ENCODE measurements at places on chromosomes 7 and 10.

DNA sequence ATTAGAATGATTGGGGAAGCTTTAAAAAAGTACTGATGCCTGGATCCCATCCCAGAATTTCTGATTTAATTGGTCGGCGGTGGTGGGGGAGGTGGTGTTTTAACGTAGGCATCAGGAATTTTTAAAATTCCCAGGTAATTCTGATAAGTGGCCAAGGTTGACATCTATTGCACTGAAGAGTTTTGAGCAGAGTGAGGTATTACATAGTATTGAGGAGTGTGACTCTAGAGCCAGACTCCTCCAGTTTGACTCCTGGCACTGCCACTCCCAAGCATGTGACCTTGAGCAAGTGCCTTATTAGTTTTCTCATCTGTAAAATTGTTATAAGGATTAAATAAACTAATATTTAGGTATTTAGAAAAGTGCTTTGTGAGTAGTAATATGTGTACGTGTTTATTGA is 6.2 kb downstream of the PLEKHA1 start:
- no peak for DNase-seq

DNA sequence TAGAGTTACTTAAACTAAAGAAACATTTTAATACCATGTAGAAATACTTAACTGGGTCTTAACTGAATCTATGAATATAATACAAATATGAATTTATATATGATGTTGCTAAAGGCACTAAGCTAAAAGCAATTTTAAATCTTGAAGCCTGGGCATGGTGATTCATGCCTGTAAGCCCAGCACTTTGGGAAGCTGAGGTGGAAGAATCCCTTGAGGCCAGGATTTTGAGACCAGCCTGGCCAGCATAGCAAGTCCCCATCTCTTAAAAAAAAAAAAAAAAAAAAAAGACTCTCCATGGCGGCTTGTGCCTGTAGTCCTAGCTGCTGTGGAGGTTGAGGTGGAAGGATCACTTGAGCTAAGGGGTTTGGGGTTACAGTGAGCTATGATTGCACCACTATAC is 95.3 kb downstream of the CCSER2 start:
- DNase-seq: peak; percentile 63

DNA sequence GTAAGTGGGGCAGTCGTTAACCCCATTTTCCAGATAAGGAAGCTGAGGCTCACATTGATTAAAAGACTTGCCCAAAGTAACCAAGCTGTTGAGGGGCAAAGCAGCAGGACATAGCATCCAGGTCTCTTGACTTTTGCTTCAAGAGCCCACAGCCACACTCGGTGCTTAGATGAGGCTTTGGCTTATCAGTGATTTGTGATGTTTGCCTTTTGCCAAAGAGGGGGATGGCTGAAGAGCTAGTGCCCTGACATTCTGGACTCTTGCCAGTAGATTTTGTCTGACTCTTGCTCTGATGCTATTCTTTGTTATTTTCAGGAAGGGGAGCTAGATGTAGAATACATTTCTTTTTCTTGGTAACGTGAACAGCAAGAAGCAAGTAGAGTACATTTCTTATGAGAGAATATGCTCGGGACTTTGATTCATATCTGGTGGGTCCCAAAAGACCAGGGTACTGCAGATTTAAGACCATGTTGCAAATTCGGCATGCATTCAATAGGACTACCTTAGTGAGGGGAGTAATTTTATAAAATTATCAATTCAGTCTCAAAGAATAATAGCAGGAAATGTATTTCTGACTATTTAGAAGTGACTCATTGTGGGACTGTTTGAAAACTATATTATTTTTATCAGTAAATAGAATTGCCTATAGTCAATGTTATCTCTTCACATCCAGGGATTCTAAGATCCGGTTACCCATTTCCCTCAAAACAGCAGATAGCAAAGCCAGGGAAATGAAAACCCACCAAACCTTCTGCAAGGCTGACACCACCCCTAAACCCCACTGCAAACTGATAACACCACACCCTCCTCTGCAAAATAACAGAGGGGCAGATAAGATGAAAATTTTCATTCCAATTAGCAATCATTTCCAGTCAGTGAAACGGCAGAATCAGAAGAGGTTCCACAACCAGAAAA is 180.0 kb upstream of the BMPER start:
- peak; percentile 43 for DNase-seq

GRCh38 chr7:131000873-131001272 is 266.9 kb upstream of the KLF14 start:
- peak; percentile 73 for DNase-seq

- no peak for DNase-seq
Observed at GRCh38 chr7:123958186-123958703, 33.2 kb downstream of the SPAM1 start.

GRCh38 chr10:62818426-62819011 is 2.4 kb upstream of the EGR2 start:
- peak; percentile 63 for DNase-seq

DNA sequence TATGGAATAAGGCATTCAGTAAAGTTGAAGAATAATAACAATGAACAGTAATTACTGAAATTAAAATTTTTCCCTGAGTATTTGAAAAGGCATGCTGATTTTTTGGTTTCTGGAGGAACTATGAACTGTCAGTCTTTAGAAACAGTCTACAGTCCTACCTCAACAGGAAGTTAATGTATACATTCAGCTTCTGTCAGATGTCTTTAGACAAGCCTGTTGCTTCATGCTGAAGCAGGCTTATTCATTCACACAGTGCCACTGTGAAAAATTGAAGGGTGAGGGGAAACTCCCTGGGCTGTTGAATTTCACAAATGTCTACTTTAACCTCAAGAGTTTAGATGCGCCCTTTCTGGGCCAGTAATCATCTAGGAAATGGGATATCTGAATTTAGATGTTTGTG is 3.5 kb downstream of the NRF1 start:
- DNase-seq: no peak

GRCh38 chr10:123621492-123621891 is 44.7 kb upstream of the GPR26 start:
- no peak for DNase-seq

DNA sequence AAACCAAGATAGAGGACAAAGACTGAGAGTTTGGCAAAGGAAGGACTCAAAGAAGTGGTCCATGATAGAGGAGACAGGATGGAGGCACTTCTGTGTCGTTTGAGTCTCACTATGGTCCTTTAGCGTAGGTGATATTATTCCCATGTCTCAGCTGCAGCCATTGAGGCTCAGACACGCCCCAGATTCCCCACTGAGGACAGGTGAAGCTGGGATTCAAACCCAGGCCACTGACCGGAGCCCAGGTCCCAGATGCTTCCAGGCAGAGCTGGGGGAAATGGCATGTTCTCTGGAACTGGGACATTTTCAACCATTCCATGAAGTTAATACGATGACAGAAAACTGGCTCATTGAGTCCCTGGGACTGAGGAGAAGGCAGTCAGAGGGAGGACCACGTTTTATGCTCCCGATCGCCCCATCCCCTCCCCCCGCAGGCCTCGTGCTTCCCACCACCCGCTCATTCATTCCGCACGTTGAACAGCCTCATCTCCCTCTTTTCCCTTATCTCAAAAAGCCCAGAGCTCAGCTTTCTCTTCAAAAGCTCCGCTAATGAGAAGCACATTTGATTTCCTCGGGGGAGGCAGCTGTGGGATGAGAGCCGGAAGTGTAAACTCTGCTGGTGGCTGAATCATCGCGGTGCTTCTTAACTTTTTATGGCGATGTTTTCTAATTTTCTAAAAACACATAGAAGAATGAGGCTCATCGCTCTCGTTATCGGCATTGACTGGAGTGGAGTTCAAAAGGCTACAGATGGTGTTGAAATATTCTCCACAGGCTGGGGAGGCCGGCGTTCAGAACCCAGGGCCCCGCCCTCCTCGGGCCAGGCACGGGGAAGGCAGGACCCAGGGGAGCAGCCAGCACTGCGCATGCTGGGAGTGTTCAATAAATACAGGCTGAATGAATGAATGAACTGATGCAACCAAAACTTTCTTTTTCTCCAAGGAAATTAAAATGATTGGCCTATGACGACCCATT is 64.0 kb downstream of the OAT start:
- DNase-seq: peak; percentile 56

DNA sequence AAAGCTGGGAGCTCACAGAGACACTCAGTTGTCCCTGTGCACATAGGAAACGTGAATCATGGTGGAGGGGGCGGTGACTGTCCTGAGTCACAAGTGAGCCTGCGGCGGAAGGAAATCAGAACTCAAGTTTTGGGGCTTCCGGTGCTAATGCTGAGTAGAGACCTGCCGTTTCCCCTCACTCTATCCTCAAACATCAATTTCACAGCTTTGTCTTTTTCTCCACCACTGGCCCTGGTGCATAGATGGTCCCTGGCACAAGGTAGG is 21.9 kb downstream of the ADCYAP1R1 start:
- no peak for DNase-seq

Data from islet precursor cell (in vitro differentiated cells).